ENCODE measurements at places on chromosomes 2 and 18.

DNA sequence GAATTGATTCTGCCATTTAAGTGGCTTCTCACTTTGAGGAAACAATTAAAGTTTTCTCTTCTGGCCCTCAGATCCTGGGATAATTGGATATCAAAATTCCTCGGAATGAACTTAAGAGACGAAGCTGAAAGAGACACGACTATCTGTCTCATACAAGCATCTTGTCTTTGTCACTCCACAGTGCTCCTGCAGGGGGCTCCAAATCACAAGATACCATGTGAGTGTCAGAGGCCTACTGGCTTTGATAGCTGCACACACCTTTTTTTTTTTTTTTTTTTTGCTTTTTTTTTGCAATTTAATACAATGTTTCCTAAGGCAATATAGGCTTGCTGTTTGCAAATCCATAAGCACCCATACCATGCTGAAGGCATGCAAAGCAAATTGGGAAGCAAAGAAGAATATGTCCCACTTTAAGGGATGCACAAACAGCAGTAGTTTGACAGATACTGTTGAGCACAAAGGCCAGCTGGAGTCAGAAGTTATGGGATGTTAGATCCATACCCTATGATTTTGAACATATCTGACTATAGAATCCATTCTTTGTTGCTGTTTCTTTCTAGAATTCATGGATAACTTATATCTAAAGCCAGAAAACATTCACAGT, 109.0 kb upstream of the CBLN2 start:
- DNase-seq = peak; percentile 65

GRCh38 chr2:127040169-127040568, 66.8 kb downstream of the BIN1 start:
- DNase-seq = no peak

- DNase-seq = no peak
Measured at GRCh38 chr2:33131749-33132148, 185.0 kb downstream of the LTBP1 start.

GRCh38 chr2:60297296-60298005, 256.0 kb downstream of the BCL11A start:
- no peak for DNase-seq

DNA sequence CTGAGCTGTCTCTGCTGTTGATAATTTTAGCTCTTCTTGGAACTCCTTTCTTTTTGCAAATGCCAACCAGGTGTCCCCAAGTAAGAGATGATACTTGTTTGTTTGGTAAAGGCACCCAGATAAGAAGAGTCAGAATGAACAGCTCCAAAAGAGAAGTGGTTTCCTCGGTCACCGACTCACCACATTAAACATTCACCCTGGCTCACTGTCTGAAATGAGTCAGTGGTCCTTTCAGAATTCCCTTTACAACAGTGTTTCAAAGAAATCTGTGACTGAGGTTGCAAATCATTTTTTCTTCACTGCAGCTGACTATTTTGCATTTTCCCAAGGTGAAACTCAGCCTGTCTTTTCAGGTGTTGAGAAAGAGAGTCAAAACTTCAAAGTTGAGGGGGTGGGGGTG, 16.2 kb upstream of the CXCR4 start:
- DNase-seq = no peak

DNA sequence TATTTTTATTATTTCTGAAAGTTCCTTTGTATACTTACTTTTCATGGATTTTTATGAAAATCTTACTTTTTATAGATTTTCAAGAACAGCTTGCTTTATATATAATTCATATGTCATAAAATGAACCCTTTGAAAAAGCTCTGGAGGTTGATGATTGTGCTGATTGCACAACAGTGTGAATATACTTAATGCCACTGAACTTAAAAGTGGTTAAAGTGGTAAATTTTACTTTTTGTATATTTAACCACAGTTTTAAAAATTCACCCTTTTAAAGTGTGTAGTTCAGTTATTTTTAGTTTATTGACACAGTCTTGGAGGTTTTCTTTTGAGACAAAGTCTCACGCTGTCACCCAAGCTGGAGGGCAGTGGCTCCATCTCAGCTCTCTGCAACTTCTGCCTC, 8.4 kb downstream of the SANBR start:
- no peak for DNase-seq

- DNase-seq = peak; percentile 2
Measured at GRCh38 chr2:50748671-50749070, 283.3 kb downstream of the NRXN1 start.

DNA sequence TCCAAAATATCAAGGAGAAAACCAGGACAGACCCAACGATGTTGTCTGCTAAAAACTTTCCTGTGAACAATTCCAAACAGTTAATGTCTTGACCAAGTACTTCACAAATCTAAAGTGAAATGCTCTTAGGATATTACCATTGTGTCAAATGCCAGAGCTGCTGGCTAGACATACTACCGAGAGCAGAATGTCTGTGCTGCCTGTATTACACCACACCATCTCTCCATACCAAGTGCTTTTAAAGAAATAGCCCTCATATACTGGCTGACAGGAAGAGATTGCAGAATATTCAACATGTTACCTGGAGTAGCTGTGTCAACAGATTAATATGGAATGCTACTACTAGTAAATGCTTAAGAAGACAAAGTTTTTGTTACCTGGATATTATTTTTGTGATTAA, 18.6 kb downstream of the IAH1 start:
- no peak for DNase-seq

- peak; percentile 27 for DNase-seq
Measured at GRCh38 chr2:74080346-74080745, 67.4 kb downstream of the BOLA3 start.

GRCh38 chr18:76425146-76426131, 69.6 kb downstream of the ZNF516 start:
- DNase-seq = peak; percentile 41

- DNase-seq = no peak
Measured at GRCh38 chr2:62566847-62567246, 60.9 kb upstream of the TMEM17 start.

GRCh38 chr18:36514778-36515177, 217.3 kb downstream of the FHOD3 start:
- peak; percentile 24 for DNase-seq

DNA sequence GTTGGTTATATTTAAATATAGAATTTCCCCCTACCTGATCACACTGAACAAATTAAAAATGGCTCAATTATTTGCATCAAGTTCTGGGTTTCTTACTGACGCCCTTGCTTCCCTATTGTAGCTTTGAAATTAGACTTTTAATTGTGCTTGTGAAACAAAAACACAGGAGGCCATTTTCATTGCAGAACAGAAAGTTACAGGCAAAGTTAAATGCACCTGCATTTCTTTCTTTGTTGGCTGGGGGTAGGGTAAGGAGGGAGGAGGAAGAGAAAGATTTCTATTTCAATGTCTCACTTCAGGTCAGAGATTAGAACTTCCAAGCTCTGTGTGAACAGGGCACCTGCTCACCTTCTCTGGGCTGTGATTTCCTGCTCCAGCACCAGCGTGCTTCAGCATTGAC, 199.6 kb downstream of the BCL11A start:
- no peak for DNase-seq

DNA sequence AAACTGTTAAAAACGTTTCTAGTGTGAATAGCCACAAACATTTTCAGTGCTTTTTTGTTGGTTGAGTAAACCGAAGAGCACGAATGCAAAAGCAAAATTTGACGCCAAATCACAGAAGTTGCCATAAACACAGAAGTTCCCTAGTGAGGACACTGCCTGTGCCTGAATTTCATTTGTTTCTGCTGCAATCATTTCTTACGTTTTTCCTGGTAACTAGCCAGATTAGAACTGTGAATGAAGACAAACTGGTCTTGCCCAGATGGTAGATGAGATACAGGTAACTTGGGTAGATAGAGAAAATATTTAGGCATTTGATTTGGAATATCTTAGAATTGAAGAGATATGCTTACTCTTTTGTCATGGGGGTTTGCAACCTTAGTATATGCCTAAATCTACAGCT, 9.8 kb upstream of the TBR1 start:
- no peak for DNase-seq

GRCh38 chr2:7452110-7452876, 535.1 kb downstream of the RNF144A start:
- no peak for DNase-seq

DNA sequence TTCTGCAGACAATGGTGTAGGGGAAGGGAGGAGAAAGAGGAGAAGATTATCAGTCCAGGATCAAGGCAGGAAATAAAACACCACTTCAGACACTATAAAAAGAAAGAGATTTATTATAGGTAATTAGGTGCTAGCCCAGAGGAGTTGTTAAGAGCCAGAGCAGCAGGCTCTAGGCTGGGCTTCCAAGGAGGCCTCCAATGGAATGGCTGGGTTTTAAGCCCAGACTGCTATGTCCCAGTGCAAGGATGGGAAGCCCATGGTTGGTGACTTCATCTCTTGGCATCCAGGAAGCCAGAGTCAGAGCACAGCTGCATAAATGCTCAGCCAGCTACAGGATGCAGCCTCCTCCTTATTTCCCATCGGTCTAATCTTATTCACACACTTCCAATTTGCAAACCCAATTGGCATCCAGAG, 95.6 kb downstream of the LAMA3 start:
- DNase-seq = peak; percentile 71

GRCh38 chr2:128377071-128377910, 58.6 kb upstream of the HS6ST1 start:
- no peak for DNase-seq

DNA sequence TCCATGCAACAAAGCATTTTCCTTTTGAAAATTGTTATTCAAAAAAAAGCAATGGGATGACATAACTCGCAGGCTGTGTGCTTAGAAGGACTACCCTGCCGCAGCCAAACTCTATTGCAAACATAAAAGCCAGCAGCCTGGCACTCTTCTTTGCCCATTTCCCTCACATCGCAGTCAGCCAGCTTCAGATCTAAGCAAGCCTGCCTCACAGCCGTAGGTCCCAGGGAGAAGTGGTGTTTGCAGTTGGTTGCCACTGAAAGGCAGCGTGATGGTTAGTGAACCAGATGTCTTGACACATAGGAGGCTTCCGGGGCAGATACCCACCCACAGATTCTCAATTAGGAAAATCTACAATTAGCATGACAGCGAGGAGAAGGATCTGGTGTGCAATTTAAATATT, 655.2 kb downstream of the RNF144A start:
- DNase-seq = no peak

- no peak for DNase-seq
Measured at GRCh38 chr18:76390452-76391035, 104.5 kb downstream of the ZNF516 start.

- peak; percentile 62 for DNase-seq
Measured at GRCh38 chr2:158457826-158458616, 1.3 kb downstream of the PKP4 start.

DNA sequence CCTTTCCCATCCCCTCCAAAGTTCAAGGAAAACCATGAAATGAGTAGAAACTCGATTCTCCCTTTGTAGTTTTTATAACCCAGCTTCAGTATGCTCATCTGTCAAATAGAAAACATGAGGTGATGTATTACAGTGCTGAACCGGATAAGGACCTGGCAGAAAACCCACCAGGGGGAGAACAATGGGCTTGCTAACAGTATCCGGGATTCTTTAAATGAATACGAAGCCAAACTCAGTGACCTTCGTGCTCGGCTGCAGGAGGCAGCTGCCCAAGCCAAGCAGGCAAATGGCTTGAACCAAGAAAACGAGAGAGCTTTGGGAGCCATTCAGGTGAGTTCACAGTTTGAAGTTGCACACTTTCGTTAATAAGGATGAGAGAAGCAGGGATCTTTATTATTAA, 113.6 kb upstream of the TTC39C start:
- no peak for DNase-seq

- DNase-seq = no peak
Measured at GRCh38 chr2:114354199-114354598, 88.2 kb upstream of the DPP10 start.

GRCh38 chr2:54876764-54877163, 153.3 kb downstream of the EML6 start:
- no peak for DNase-seq

GRCh38 chr2:134785659-134786430, 52.6 kb upstream of the ACMSD start:
- DNase-seq = no peak

DNA sequence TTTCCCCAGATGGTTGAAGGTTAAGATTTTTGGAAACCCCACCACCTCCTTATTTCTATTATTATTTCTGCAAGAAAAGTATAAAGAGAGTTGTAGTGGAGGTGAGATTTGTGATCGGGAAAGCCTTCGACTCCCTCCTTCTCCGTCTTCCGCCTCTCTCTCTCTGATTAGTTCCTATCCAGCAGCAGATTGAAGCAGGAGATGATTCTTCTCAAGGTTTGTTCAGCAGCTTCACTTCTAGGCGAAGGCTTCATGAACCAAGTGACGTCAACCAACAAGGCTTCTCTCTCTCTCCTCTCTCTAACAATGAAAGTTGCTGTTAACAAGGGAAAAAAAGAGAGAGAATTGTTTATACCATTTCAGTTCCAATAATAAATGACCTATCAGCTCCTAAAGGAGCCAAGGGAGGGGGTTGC, at the start of gene BAZ2B:
Gene BAZ2B, minus strand, starts transcription at position 263 of the 416 bp plus-strand sequence. CDS start 137,829 bp downstream, outside the sequence.
- peak; percentile 89 for DNase-seq

DNA sequence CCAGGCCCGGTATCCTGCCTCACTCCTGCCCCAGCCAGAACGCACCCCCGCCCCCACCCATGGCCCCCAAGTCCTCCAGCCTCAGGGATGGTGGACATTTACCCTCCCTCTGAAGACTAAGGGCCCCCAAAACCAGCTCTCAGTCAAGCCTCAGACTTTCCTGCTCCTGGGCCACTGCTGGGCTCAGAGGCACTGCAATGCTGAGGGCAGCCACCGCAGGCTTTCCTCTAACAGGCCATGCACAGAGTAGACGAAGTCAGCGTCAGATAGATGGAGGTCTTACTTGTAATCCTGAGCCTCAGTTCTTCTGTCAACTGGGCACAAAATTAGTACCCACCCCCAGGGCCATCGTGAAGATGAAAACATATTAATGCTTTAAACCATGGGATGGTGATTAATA, 92.6 kb downstream of the TTC32 start:
- DNase-seq = no peak

GRCh38 chr2:136191041-136191440, 73.1 kb upstream of the CXCR4 start:
- no peak for DNase-seq

- no peak for DNase-seq
Measured at GRCh38 chr2:60525899-60526298, 27.6 kb downstream of the BCL11A start.

- peak; percentile 8 for DNase-seq
Measured at GRCh38 chr18:36130039-36130831, 536 bp downstream of the ELP2 start.

- DNase-seq = peak; percentile 8
Measured at GRCh38 chr18:6069539-6069938, 174.2 kb upstream of the TMEM200C start.
